ENCODE measurements at places on chromosomes 2 and 18.

DNA sequence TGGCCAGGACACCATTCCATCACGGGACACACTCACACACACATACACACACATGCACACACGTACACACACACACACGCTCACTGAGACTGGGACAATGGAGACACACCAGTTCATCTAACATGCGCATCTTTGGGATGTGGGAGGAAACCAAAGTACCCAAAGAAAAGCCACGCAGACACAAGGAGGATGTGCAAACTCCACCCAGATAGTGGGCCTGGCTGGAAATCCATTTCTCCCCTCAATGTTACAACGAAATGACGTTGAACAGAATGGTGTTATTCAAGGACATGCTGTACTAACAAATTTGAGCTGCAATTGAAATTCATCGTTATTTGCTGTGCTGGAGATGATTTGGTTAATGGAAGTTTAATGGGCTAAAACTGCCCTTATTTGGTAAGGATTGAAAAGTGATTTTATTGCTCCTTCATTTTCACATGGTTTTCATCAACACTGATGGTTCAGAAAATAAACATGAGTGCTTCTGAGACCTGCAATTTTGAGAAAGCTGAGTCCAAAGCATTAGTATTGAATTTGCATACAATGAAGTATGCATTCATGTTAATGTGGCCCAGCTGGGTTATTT is 110.0 kb downstream of the KCNE4 start:
- DNase-seq: no peak

DNA sequence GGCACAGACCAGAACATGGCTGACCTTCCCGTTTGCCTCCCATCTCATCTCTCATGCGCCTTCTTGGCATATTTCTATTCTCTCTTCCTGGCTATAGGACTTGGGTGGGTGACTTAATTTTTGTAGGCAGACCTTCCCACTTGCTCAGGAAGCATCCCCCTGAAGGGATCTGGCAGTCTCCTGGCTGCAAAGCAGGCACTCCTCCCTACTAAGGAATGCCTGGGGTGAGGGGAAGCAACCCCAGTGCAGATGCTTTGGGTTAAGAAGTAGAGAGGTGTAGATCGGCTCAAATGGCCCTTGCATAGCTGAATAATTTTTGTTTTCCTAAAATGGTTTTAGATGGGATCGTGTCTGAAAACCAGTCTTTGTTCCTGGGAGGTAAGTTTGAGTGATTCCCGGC is 17.6 kb downstream of the MCFD2 start:
- no peak for DNase-seq

- DNase-seq: no peak
Measured at GRCh38 chr2:239167766-239168444, 232.9 kb downstream of the HDAC4 start.

DNA sequence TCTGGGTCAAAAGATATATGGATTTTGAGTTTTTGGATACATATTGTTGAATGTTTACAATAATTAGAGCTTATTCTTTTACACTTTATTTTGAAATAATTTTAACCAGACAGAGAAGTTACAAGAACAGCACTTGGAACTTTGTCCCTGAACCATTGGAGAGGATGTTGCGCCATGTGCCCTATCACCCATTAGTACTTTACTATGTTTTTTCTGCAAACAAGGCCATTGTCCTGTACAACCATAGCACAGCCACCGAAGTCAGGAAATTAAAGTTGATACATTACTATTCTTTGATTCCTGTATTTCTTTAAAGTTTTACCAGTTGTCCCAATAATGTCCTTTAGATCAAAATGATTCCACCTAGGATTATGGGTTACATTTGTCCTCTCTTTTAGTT is 188.8 kb downstream of the ACKR3 start:
- DNase-seq: no peak

DNA sequence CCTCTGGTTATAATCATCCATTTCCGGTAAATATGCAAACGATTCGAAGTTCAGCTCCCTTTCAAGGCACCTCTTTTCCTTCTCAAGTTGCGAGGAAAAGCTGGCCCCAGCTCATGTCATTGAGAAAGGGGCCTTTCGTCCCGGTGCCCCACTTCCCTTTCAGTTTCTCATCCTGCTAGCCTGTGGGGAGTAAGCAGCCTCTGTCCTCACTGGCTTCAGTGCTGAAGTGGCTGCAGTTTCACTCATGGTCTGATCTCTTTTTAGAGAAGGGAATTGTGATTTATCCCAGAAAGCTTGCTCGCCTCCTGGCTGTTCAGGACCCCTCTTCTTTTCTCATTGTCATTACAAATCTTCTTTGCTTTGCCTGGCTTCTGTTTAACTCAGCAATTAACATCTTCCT is 207.5 kb downstream of the NR4A2 start:
- DNase-seq: no peak

DNA sequence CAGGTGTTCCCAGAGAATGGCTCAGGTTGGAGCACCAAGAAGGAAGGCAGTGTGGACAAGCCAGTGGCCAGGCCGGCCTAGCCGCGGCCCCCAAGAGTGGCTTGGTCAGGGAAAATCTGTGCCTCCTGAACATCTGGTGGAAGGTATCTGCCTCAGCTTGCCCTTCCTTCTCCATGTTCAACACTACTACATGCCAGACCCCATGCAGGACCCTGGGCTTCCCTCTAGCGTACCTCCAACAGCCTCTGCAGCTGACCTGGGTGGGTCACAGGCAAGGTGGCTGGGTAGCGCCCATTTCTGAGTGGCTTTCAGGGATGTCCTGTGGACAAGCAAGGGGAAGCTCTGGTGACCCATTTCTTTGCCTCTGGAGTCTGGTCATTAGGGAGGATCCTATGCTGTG is 7.7 kb downstream of the WNT10A start:
- no peak for DNase-seq

DNA sequence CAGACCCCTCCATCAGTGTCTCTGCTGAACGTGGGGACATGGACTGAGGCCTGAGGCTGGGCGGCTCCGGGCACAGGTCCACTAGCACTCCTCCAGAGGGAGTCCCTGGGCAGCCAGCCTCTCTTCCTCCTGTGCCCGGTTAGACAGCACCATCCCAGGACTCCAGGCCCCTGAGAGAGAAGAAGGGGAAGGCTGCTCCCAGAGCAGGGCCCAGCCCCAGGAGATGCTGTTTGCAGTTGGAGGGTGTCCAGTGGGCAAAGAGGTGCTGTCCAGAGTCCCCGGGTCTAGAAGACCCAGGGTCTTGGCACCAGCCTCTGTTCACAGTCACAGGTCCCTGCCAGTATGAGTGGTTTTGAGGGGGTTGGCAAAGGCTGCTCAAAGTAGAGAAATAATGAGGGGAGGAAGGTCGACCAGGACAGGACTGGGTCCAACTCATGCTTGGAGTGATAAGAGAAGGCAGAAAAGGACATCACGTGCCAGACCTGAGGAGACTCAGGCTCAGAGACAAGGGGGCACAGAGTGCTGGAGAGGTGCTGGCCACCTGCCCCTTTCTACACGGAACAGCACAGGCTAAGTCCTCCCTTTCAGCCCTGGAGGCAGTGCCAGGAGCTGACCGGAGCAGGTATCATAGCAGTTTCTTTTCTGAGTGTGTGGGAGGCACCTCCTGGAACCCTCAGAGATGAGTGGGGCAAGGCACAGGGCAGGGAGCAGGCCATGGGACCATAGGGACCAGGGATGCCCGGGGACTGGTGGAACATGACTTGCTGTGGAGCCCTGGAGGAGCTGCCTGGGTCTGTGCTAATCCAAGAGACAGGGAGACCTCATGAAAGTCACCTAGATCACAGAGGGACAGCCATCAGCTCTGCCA is 21.1 kb downstream of the CRACDL start:
- no peak for DNase-seq

DNA sequence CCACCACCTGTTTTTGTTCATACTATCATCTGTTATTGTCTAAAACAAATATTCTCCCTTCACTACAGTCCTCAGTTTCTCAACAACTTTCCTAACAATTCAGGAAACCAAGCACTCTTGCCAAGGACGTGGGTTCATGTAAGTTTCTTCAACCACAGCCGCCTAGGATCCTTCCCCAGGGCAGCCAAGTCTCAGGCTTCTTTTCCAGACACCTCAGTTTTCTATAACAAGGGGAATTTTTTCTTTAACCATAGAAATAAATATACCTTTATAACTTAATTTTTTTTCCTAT is 39.4 kb upstream of the AGPS start:
- no peak for DNase-seq

DNA sequence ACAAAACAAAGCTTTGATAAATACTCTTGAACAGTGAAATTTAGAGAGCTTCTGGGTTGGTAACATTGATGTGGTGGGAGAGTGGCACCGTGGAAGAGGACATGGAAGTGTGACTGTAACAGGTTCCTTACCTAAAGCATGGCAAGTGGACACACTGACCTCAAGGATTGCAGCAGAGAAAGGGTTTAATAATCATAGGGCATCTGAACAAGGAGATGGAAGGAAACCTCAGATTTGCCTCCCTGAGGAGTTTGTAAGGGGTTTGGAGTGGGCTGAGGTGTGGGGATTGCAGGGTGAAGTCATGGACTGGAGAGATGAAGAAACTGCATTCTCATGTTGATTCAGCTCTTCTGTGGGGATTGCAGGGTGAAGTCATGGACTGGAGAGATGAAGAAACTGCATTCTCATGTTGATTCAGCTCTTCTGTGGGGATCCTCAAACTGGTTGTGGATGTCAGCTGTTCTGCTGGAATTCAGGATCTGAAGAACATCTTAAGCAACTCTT is 83.8 kb upstream of the TLK1 start:
- no peak for DNase-seq

DNA sequence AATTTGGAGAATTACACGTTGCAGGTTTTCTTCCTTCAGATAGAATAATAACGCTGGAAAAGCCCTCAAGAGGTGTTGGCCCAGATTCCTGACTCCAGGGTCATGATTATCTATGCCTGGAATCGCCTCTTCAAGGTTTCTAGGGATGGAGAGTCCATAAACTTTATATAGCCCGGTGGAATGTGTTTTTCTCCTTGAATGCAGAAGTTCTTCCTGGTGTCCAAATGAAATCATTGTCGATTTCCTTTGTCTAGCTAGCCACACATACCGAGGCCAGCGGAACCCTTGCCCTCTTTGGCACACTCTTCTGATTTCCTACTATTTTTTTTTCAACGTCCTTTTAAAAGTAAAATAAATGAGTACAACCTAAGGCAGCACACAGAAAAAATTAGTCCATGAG is 117.8 kb downstream of the PID1 start:
- no peak for DNase-seq

- DNase-seq: peak; percentile 66
Measured at GRCh38 chr2:8680822-8681760, 765 bp upstream of the ID2 start.

DNA sequence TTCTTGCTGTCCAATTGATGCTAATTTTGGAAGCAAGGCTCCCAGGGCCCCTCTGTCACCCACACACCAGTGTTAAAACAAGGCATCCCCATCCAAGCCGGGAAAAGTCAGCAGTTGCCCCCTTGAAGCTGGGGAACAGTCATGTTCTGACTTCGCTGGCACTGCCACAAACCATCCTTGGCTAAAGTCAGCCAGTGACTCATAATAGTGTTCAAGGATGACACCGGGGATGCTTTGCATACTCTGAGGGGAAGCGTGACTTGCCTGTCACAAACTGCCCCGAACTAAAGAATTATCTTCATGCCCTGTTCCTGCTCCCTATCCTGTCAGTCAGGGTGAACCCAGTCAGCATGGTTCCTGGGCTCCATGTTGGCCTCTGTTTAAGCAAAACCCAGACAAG is 37.0 kb downstream of the TGFA start:
- DNase-seq: no peak

GRCh38 chr2:222582928-222583327 is 73.0 kb downstream of the FARSB start:
- no peak for DNase-seq

DNA sequence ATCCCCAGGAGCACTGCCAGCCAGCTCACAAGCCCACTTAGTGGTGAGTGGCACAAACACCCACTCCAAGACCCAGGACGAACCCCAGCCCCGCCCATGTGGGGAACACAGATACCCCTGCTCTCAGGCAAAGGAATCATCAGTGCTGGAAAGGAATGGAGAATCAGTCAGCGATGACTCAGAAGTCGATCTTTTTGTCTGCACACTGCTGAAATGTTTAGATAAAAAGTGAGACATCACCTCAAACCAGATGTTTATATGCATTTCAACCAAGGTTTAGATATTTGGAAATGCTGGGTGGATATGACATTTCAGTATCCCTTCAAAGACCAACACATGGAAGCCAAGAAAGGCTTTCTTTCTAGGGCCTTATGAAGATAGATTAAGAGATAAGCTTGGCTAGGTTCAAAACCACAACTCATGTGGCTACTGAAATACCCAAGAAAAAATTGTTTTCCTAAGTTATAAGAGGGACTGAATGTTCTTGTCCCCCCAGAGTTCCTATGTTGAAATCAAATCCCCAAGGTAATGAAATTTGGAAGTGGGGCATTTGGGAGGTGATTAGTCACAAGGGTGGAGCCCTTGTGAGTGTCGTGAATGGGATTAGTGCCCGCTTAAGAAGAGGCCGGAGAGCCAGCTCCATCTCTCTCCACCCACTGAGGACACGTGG is 43.7 kb downstream of the POU3F3 start:
- no peak for DNase-seq

- peak; percentile 41 for DNase-seq
Measured at GRCh38 chr18:62637807-62638687, 77.3 kb upstream of the PHLPP1 start.

DNA sequence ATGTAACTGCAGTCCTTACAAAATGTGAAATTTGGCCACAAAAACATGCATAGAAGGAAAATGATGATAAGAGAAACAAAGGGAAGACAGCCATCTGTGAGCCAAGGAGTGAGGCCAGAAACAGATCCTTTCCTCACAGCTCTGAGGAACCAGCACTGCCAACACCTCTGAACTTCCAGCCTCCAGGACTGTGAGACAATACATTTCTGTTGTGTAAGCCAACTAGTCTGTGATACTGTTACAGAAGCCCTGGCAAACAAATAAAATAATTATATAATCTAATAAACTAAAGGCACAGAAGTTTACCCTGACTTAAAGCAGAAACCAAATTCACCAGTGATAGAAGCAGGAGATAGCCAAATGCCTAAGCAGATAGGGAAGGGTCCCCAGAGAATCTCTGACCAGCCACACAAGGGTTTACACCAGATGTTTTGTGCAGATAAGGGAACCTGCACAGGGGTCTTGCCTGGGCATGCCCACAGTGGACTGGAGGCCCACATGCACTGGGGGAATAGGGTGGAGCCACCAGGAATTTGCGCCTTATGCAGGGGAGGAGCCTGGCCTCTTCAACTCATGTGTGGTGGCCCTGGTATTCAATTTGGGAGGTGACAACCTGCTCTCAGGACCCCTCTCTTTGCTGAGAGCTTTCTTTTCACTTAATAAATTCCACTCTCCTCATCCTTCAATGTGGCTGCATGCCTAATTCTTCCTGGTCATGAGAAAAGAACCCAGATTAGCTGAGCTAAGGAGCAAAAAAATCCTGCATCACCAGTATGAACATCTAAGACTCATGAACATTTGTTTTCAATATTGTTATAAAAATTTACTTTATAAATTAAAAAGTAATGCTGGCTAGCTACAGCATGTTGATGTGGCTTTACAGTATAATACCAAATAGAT is 3.8 kb upstream of the GCC2 start:
- no peak for DNase-seq

DNA sequence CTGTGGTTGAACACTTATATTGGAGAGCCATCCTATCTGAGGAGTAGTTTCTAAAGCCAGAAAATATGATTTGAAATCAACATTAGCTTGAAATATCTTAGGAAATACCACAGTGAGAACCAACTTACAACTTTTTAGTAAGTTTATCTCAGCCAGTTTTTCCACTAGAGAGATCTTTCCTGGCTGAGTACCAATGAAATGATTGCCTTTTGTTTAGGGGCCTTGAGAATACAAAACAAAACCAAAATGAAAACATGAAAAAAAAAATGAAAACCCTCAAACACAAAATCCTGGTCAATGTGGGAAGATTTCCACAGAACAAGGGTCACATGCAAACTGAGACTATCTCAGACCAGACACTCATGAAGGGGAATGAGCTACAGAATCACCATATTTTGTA is 429.0 kb downstream of the SETBP1 start:
- DNase-seq: no peak

Data from stimulated activated CD4-positive, alpha-beta T cell treated with anti-CD3 and anti-CD28 coated beads, Interleukin-1b, Interleukin-23, amount 100 ng/mL, for 4 hours (primary cell).